NCI-H345 (cell line): ENCODE measurements at places on chromosomes 7 and 10.

DNA sequence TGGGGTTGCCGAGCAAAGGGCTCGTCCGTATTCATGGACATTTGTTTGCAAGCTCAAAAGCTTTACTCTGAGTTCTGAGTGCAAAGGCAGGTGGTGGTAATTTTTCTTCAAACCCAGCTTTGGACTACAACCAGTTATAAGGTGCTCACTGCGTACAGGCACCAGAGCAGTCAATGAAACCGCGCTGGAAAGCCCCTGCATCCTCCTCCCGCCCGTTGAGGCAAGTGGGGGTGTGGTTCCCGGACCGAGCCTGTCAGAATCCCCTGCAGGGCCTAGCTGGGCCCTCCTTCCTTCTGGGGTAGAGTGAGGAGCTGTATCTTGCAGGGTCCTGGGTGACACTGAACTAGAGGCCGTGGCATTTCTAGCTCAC, 22.3 kb downstream of the AMZ1 start:
- DNase-seq, result no peak

GRCh38 chr7:88090671-88091070, 129.2 kb downstream of the SRI start:
- DNase-seq, result no peak

- no peak for DNase-seq
Measured at GRCh38 chr10:114110174-114110972, 63.6 kb downstream of the CCDC186 start.

- DNase-seq, result no peak
Measured at GRCh38 chr7:147524726-147525250, 1065.8 kb upstream of the C7orf33 start.

GRCh38 chr10:79185067-79185774, 116.5 kb downstream of the ZMIZ1 start:
- no peak for DNase-seq

GRCh38 chr10:98172495-98172894, 38.0 kb downstream of the R3HCC1L start:
- DNase-seq, result no peak

GRCh38 chr7:51121931-51122425, 194.6 kb downstream of the COBL start:
- DNase-seq, result no peak
